ENCODE measurements at places on chromosomes 4 and X.

GRCh38 chrX:112048707-112049106, 33.9 kb downstream of the TRPC5 start:
- DNase-seq: no peak

DNA sequence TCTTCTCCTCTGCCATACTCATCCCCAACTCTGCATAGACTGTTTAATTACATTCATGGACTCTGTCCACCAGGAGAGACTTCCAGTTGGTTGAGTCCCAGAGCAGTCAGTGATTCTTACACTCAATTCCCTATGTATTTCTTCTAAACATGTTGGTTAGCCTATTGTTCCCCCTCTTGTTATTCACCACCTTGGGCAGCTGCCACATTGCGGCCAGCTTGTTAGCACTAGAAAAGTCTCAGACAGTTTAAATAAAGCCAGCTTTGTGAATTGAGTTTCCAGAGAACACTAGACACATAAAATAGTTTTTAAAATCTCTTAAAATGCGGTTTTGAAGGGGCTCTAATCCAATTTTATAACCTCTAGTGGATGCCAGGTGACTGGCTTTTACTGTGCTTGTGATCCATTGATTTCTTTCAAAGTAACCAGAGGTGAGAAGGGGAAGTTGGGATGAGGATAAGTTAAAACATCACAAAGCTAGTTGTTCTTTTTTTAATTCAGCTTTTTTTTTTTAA, 827.7 kb downstream of the FSTL5 start:
- DNase-seq: no peak

DNA sequence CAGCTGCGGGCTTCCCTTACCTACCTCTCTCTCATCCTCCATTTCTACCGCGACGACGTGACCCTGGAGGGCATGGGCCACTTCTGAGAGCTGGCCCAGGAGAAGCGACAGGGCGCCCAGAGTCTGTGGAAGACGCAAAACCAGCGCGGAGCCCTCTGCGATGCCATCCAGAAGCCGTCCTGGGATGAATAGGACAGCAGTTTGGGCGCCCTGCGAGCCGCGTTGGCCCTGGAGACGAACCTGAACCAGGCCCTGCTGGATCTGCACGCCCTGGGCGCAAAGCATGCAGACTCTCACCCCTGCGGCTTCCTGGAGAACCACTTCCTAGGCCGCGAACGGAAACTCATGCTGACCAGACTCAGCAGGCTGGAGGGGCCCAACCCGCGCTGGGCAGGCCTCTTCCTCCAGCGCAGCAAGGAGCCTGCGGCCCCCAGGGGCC, 52.7 kb upstream of the TMPRSS11F start:
- DNase-seq: no peak

GRCh38 chrX:111372086-111372485, 39.9 kb downstream of the DCX start:
- DNase-seq: no peak

GRCh38 chrX:115373308-115373707, 83.8 kb downstream of the LUZP4 start:
- DNase-seq: no peak

GRCh38 chr4:186003746-186004145, 65.2 kb upstream of the TLR3 start:
- no peak for DNase-seq

DNA sequence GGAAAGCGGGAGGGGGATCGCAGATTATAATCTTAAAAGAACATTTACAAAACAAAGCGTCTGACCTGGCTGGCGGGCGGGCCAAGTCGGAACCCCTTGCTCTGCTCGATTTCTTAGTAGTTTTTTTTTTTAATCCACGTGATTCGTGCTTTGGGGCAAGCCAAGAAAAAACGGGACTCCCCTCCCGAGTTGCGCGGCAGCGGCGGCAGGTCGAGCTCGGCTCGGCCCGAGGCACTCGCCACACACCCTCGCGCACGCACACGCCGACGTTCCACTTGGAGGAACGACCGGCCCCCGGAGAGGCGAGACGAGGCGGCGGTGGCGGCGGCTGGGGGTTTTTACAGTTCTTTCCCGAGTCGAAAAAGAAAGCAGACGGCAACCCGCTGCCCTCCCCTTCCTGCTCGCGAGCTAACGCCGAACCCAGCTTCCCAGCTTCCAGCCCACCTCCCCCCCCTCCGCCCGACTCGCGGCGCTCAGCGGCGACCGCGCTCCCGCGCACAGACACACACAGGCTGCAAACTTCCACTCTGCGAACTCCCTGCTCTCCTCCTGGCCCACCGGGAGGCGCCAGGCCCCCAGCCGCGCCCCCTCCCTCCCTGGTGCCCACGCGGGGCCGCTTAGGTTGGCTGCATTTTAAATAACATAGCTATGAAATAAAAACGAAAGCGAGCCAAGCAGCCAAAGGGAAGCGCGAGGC, 1.2 kb downstream of the BCOR start:
- no peak for DNase-seq

GRCh38 chr4:18934197-18934596, 912.6 kb upstream of the LCORL start:
- DNase-seq: peak; percentile 7

- no peak for DNase-seq
Measured at GRCh38 chr4:142551517-142552305, 294.4 kb downstream of the INPP4B start.

DNA sequence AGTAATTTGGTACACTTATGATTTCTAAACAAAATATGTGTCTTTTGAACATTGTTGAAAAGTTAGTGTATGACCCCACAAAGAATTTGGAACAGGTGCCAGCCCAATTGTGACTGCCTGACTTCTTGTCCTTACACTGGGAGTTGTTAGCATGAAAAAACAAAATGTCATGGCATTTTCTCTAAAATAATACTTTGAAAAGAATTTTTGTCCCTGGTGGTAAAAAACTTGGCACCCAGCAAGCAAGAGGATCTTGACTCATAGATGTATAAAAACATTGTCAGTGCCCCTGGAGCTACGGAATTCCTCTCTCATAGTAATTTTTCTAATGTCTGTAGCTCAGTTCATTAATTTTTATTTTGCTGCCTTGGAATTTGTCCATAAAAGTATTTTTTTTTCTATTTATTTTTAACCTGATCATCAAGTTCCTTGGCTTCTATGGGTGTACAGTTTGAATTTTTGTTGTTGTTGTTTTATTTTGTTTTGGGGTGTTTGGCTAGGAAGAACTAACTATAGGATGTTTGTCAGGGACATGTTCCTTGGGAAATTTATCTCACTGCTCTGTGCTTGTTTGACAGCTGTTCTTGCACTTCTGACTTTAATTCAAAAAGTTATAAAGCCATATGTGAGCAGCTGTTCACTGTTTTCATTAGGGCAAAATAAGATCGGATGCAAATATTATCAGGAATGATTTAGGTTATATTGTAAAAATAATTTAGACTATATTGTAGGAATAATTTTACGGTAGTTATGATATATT, 95.4 kb upstream of the NUDT6 start:
- DNase-seq: peak; percentile 60

- no peak for DNase-seq
Measured at GRCh38 chr4:105059337-105059736, 87.3 kb upstream of the TET2 start.

GRCh38 chr4:170398218-170398617, 308.5 kb upstream of the AADAT start:
- no peak for DNase-seq

GRCh38 chr4:89539797-89540711, 232.5 kb upstream of the GPRIN3 start:
- DNase-seq: peak; percentile 52

DNA sequence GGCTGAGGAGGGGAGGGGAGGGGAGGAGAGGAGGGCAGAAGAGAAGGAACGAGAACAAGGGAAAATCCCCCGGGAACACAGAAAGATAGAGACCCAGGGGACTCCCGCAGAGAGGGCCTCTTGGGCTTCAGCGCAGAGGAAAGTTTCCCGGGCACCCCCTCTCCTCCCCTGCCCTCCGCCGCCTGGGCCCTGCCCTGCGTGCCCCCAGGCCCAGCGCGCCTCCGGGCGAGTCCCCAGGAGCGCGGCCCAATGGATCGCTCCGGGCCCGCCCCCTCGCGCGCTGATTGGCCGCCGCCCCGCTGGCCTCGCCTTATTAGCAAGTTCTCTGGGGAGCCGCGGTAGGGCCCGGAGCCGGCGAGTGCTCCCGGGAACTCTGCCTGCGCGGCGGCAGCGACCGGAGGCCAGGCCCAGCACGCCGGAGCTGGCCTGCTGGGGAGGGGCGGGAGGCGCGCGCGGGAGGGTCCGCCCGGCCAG, at the start of gene MSX1:
Gene MSX1, plus strand, starts transcription at position 341 of the 474 bp plus-strand sequence. CDS start 235 bp downstream, outside the sequence.
- DNase-seq: peak; percentile 90

GRCh38 chr4:150006197-150006596, 72.0 kb upstream of the DCLK2 start:
- peak; percentile 38 for DNase-seq

DNA sequence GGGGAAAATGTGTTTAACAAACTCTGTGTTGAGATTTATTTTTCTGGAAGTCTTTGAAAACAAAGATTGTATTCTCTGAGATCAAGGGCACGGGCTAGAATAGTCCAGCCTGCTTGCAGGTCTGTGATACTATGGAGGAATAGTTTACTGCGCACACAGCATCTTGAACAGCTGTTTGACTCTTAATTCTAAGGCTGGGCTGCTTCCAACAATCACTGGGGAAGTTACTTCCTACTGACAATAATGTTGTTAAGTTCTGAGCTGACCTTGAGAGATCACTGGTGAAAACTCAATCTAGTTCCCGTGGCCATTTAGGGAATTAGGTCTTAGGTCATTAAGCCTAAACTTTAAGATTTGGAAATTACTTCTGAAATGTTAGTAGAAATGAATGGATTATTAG, 416.1 kb upstream of the FTHL17 start:
- DNase-seq: no peak

DNA sequence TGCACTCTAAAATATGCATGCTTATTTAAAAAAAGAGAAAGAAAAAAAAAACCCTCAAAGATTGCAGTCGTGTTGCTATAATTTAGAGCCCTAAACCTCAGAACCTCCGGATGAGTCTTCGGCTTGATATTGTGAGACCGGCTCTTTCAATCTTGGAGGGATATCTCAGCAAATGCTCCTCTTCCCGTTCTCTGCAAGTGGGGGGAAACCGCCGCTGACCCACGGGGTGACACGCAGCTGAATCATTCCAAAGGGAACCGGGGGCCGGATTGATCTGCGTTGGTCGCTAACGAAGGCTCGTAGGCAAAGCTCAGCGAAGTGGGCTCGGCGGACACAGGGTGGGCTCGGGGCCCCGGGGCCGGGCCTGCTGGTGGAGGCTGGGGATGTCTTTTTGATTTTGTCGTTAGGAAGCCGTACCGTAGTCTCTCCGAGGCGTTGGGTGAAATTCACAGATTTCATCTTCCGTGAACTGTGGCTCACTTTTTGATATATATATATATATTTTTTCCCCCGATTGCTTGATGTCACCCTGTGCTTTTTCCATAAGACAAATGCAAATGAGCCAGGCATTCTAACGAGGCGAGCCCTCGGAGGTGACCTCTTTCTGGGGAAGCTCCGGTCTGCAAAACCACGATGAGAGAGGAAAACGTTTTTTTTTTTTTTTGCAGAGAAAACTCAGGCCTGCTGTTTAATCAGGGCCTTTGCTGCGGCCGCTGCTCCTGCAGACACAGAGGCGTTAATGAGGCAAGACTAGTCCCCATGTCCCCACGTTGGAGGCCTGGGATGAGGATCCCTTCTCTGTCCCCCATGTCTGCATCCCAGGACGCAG, 110.7 kb upstream of the PPP2R3B start:
- no peak for DNase-seq

GRCh38 chr4:54006755-54007154, 57.6 kb downstream of the CHIC2 start:
- no peak for DNase-seq
